ENCODE measurements at places on chromosomes 1 and 21.

DNA sequence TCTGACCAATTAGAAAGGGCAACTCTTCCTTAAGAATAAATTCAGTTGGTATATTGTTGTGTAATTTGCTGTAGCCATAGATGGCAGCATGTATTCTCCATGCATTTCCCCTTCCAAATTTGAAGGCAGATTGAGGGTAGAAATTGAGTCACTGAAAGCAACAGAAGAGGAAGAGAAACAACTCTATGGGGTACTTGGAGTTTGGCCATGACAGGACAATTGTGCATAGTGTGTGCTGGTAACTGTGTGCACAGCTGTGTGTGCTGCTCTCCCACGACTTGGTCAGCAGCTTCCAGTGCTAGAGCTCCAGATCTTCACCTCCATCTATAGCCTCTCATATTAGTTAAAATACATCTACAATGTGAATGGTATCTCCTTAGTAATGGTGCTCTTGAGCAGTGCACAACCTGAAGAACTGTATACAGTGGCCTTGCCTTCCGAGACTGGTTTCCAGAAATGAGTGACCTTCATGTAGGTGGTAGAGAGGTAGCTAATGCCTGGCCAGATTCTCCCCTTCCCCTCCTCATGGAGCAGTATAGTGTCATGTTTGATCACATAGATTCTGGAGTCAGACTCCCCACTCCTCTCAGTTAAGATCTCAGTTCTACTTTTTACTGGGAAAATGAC is 882 bp upstream of the FCAMR start:
- no peak for DNase-seq

DNA sequence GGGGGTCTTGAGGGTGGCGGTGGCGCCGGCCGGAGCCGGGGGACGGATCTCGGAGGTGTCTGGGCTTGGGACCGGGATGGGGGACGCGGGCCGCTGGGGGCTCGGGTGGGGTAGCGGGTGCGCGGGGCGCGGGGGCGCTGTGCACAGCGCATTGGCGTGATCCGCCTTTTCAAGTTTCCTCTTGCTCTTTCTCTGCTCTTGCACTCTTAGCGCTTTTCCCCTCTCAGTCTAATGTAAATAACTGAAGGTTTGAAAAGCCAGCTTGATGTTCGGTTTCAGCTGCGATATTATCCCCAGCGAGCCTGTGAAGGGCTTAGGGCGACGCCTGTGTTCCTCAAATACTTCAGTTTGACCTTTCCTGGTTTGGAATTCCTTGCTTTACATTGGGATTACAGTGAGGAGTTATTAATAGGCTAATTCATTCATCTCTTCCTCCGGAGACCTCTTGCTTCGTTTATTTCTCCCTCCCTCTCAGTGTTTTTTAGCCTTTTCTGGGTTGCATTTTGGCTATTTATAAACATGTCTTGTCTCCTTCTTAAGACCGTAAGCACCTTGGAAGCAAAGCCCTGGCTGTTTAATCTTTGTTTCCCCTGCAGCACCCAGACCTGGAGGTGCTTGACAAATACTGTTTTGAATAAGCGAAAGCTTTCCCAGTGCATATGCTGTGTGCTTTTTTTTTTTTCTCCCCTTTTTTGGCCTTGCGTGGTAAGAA is 693 bp downstream of the RAB4A start:
- no peak for DNase-seq

GRCh38 chr1:162944974-162945674 is 84.1 kb upstream of the CCDC190 start:
- no peak for DNase-seq

- no peak for DNase-seq
Observed at GRCh38 chr1:192632188-192632587, 3.8 kb upstream of the RGS13 start.

GRCh38 chr1:158025576-158026230 is 32.3 kb downstream of the KIRREL1 start:
- no peak for DNase-seq

GRCh38 chr21:31447505-31447904 is 103.4 kb upstream of the TIAM1 start:
- no peak for DNase-seq

DNA sequence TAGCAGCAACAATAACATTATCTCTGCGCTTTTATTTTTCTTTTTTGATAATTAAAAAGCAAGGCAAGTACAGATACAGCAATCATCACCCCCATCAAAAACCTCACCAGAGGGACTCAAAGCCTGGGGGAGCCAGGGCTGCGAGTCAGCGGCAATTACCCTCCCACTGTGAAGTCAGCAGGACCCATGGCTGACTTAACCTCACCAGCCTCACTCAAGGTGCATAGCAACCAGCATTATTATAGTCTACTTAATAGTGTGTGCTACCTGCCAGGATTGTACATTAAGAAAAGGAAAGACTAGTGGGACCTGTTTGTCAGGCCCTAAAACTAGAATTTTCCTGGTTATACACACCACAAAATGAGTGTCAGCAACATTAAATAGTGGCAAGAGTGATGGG is 28.9 kb upstream of the SERBP1 start:
- no peak for DNase-seq

DNA sequence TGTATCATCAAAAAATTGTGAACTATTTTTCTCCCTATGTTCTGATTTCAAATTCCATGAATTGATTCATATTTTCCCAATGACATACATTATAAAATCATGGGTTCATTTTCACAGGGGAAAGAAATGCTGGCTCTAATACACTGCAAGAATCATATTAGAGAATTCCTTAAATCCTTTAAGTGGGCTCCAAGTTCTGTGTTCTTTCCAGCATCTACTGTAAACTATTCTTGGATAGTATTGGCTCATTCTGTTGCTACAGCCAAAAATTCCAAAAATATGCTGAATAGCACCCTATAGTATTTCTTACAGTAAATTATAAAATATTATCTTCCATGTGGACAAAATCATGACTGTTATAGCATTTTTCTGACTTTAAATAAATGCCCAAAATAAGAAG is 19.0 kb upstream of the C1orf105 start:
- no peak for DNase-seq

- no peak for DNase-seq
Observed at GRCh38 chr1:21944733-21945073, 7.6 kb upstream of the HSPG2 start.

GRCh38 chr1:61641578-61642336 is 83.2 kb downstream of the TM2D1 start:
- no peak for DNase-seq
